ENCODE measurements at places on chromosomes 2 and 18.

DNA sequence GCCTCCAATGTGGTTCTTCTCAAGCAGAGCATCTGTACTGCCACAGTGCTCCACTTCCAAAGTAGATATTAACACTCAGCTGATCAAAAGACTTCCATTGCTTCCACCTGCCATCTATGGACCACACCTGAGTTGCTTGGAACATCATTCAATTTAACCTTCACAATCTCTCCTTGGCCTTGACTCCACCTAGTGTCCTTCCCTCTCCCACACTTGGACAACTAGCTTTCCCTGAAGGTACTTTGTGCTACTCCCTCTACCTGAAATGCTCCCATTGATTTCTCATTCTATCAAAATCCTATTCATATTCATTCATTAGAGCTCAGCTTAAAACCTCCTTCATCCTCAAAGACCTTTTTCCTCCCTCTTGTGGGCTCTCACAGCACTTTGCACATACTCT lies 48.7 kb downstream of the SOWAHC start:
- no peak for DNase-seq

- DNase-seq, result no peak
These were observed 99.1 kb upstream of the ZNF397 start for GRCh38 chr18:35141567-35142274.

- peak; percentile 24 for DNase-seq
These were observed 121.1 kb downstream of the ACOXL start for GRCh38 chr2:110853516-110853915.

GRCh38 chr2:109367683-109368082 lies 238.7 kb downstream of the SH3RF3 start:
- no peak for DNase-seq

DNA sequence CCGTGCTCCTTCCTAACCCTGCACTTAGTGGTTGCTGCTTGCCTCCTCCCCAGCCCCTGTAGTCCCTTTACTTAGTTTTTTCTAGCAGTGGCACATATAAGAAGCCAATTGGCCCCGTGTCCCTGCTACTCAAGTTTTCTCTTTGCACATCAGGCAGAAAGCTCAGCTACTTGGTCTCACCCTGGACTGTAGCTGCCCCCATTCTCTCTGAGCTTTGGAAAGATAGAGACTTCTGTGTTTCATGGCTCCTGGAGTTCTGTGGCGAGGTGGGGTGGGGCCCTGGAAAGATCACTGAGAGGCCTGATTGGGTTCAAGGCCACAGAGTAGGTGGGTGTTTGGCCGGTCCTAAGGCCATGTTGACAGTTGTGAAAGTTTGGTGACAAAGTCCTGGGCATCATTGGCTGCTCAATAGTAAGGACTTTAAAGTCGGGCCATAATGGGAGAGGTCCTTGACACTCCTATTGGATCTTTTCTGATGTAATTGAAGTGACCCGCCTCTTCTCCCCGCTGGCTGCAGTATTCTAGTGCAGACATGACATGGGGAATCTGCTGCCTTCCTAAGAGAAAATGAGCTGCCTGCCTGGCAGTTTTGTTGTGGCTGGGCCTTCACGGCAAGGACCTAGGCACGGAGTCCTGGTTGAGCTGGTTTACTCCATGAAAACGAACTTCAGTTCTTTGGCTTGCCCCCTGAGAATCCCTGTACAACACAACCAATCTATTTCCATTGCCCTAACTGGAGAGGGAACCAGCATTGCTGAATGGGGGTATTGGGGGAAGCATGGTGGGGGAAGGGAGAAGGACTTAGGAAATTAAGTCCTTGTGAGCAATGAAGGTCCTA lies 26.2 kb upstream of the CYP27A1 start:
- DNase-seq, result no peak

DNA sequence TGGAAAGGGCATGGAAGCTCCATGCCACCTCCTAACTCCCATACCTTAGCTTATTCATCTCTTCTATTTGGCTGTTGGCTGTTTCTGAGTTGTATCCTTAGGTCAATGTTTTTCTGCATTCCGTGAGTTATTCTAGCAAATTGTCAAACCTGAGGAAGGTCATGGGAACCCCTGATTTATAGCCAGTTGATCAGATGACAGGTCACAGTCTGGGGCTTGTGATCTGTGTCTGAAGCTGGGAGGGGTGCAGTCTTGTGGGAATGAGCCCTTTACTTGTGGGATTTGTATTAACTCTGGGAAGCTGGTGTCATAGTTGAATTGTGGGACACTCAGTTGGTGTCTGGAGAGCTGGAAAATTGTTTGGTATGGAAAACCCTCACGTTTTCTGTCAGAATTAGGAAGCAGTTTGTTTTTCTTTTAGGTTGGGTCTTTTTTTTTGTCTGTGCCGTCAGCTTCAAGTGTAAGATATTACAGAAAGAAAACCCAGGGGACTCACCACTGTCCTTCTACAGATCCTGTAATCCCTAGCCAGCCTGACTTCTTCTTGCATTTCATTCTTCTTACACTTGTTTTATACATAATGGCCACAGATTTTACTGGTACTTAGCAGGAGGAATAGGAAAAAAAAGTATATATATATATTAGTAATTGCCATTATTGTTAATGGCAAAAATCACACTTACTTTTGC lies 137.9 kb downstream of the LRRTM1 start:
- no peak for DNase-seq

DNA sequence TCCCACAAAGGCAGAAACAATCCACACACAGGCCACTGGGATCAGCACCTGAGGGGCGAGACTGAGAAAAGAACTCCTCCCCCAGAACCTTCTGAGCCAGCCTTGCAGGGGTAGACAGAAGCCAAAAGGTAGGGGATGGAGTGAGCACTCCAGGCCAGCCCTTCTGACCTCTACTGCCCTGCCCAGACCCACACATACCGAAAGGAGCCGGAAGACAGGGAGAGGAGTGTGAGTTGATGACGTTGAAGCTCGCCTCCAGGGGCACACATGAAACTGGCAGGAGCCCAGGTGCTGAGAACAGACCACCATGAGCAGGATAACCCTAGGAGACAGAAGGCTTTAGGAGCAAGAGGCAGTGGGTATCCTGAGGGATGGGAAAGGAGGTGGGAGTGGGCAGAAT lies 1.8 kb downstream of the SLC23A3 start:
- DNase-seq, result no peak

- DNase-seq, result no peak
These were observed 827.0 kb upstream of the DDX18 start for GRCh38 chr2:116987447-116987846.

DNA sequence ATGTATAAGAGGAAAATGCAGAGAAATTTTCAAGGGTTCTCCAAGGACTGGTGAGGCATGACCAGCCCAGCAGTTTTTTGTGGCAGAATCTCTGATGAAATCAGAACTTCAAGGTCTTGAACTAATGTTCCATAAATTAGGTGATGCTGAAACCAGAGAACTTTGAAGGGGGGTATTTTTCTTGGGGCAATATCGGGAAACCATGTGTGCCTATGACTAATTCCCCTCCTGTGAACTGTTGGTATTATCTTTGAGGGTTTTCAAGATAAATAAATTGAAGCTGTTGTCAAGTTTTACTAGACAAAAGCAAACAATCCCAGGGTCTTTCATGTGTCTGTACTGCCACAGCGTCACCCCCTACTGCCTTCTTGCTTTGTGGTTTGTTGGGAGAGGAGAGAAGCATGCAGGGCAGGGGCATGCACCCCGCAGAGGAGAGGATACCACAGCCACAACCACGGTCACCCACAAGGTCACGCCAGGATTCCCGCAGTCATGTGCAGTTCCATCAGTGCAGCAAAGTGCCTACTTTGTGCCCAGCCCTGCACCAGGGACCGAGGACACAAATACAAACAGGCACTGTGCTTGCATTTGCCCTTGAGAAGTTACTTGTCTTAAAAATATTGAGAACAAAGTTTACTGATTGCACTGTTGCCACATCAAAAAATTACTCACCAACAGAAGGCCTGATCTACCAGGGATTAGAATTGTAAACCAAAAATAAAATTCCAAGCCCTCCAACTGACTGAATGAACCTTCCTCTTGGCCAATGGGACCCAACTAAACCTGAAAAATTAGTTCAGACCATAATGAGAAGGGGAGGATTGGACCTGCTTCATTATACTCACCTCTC lies 413.3 kb upstream of the TRIB2 start:
- DNase-seq, result peak; percentile 37

DNA sequence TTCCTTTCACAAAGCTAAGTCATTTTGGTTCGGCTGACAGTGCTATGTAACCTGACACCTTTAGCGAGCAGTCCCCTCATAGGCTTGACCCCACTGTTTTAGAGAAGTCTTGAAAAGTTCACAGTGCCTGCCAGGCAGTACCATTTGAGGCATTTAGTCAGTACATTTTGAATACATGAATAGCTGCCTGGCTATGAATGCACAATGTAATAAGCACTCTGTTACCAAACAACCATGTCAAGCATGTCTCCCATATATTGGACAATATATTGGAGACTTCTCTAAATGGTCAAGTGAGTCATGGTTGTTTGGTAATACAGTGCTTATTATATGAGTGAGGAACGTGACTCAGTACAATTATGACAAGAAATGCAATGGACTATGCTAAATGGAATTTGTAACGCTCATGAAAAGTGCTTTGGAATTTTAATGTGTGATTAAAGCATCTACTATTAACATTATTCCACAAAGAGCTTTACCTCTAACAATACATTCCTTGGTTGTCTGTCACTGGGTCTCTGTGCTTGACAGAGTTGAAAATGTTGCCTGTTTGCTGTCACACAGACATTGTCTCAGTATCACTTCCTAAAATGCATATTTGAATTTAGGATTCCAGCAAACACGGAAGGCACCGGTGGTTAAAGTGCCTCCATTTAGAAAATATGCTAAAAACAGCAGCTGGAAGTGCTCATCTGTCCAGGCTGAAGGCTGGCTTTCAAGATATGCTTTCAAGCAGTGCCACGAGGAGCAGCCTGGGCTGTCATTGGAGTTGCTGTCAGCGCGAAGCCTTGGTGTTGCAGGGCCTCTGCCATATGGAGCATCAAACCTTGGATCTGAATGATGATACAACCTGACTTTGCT lies 458.6 kb downstream of the FBXO15 start:
- no peak for DNase-seq

GRCh38 chr2:112161431-112162145 lies 23.4 kb downstream of the FBLN7 start:
- no peak for DNase-seq

- no peak for DNase-seq
These were observed 1.3 kb downstream of the YWHAQ start for GRCh38 chr2:9629222-9630116.

GRCh38 chr2:104158191-104158590 lies 695.7 kb upstream of the POU3F3 start:
- DNase-seq, result no peak

GRCh38 chr18:7899078-7899477 lies 332.0 kb downstream of the PTPRM start:
- no peak for DNase-seq

- no peak for DNase-seq
These were observed 78.2 kb downstream of the TRIP12 start for GRCh38 chr2:229843613-229844012.

GRCh38 chr18:33720133-33720532 lies 142.1 kb downstream of the ASXL3 start:
- no peak for DNase-seq

GRCh38 chr2:47631792-47632398 lies 151.1 kb upstream of the MSH6 start:
- DNase-seq, result peak; percentile 54

- DNase-seq, result no peak
These were observed 47.0 kb upstream of the TMEM178A start for GRCh38 chr2:39618736-39619135.

GRCh38 chr2:176546550-176546949 lies 277.3 kb downstream of the MTX2 start:
- no peak for DNase-seq

DNA sequence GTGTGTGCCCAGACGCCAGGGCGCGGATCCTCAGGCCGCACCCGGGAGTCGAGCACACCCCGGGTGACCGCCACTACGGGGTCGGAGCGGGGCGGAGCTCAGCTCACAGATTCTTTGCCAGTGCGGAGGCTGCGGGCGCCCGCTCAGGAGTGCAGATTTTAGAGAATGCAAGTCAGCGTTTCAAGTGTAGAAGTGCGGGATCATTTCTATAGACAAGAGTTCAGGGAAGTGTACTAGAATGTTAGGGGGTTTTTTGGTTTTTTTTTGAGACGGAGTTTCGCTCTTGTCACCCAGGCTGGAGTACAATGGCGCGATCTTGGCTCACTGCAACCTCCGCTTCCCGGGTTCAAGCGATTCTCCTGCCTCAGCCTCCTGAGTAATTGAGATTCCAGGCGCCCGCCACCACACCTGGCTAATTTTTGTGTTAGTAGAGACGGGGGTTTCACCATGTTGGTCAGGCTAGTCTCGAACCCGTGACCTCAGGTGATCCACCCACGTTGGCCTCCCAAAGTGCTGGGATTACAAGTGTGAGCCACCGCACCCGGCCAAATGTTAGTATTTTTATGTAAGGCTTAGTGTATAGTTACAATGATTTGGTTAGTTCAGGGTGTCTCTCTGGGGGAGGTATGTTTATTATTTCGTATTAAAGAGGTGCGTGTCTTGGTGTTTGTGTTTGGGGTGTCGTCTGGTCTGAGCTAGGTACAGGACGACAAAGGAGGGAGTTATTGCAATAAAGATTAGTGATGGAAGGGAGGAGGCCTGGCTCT lies 619 bp upstream of the FAM168B start:
- no peak for DNase-seq

DNA sequence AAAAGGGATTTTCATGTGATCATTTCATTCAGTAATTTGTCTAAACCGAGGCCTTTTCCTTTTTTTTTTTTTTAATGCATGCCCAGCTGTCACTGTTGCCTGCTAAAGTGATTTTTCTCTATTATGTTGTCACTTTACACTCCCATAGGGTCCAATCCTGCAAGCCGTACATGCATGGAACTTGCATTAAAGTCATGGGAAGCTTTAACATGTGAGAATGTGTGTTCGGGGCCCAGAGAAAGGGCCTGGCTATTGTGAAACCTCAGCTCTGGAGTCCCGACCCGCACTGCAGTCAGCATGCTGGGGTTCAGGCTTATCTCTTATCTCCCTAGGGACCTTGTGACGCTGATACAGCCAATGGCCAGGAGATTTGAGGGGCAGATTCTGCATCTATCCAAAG lies 474.6 kb downstream of the SLC4A3 start:
- DNase-seq, result no peak

GRCh38 chr2:98157557-98157956 lies 70.6 kb downstream of the VWA3B start:
- no peak for DNase-seq

GRCh38 chr2:13558368-13558767 lies 841.6 kb downstream of the TRIB2 start:
- DNase-seq, result no peak

DNA sequence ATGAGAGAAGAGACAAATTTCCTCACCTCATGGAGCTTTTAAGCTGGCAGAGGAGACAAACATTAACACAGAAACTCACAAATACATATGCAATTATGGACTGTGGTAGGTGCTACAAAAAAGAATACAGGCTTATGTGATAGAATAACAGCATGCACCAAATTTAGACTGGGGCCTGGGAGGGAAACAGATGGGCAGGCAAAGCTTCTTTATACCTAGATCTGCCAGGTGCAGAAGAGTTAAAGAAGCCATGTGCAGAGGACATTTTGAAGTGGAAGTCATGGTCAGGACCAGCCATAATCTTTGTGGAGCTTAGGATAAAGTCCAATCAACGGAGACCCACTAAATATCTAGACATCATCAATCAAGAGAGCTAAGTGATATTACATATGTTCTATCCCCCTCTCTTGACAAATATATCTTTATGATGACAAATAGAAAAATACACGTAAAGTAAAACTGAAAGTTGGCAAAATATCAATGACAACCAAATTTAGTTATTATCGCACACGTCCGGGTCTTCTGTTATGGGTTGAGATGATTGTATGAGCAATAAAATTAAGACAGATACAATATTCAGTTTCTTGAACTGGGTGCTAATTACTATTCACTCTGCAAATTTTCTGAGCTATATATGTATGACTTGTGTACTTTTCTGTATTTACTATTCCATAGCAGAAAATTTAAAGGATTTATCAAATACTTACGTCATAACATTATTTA lies 44.1 kb downstream of the CD28 start:
- DNase-seq, result no peak
